ENCODE measurements at places on chromosomes 2 and 18. TPM values are rescaled to one million over a fixed set of nuclear protein-coding genes. Genes with fewer than 3 reads are reported as not detected.

Gene NETO1
- total RNA-seq, result 57.7 TPM

Gene GALNT5
- total RNA-seq, result 0.45 TPM

Gene ABHD3
- 11.7 TPM for total RNA-seq

Gene NBEAL1
- total RNA-seq, result 56.6 TPM

Gene ASPRV1
- total RNA-seq, result 5.6 TPM

Gene TDRD15
- total RNA-seq, result 0.18 TPM

Gene IDH1
- total RNA-seq, result 109 TPM

Gene ARHGEF4
- 35.3 TPM for total RNA-seq

Gene CRYBA2
- total RNA-seq, result not detected

Gene FAM237A
- not detected for total RNA-seq

Gene CNDP2
- 36.5 TPM for total RNA-seq

Gene UNC50
- total RNA-seq, result 29.1 TPM

Gene NMUR1
- 0.73 TPM for total RNA-seq

Gene TMEFF2
- 88.4 TPM for total RNA-seq

Gene UGT1A10
- total RNA-seq, result not detected

Gene LCT
- 0.09 TPM for total RNA-seq

Gene RFTN2
- total RNA-seq, result 50.2 TPM

Gene VAPA
- 145 TPM for total RNA-seq

Gene MDH1B
- 5.0 TPM for total RNA-seq

Gene EFEMP1
- 25.0 TPM for total RNA-seq

Gene REG1B
- total RNA-seq, result not detected

Gene CNDP1
- 0.36 TPM for total RNA-seq

Gene TTC21B
- 73.6 TPM for total RNA-seq

Gene IL1R2
- total RNA-seq, result not detected

Gene SCN3A
- 139 TPM for total RNA-seq

Gene RAB27B
- total RNA-seq, result 17.4 TPM

Gene L3MBTL4
- total RNA-seq, result 2.9 TPM

Gene CAPG
- 6.3 TPM for total RNA-seq

Gene ZNF521
- 130 TPM for total RNA-seq

Gene KIAA2012
- 1.00 TPM for total RNA-seq

Gene PLA2R1
- total RNA-seq, result 11.9 TPM

Gene CIDEA
- total RNA-seq, result not detected

Gene OSR1
- total RNA-seq, result 8.7 TPM

Gene CHRND
- total RNA-seq, result 0.18 TPM

Gene PAIP2B
- total RNA-seq, result 17.3 TPM

Gene NDC80
- 20.3 TPM for total RNA-seq

Gene DSG1
- total RNA-seq, result 0.27 TPM

Gene DOCK10
- 53.0 TPM for total RNA-seq

Gene SOWAHC
- total RNA-seq, result 20.6 TPM

Gene MSGN1
- not detected for total RNA-seq

Gene EMILIN1
- 2.4 TPM for total RNA-seq

Gene SERPINB10
- not detected for total RNA-seq

Gene GKN2
- total RNA-seq, result not detected

Gene UGT1A4
- total RNA-seq, result not detected

Gene BOD1L2
- not detected for total RNA-seq

Gene HOXD9
- total RNA-seq, result not detected

Gene FABP1
- total RNA-seq, result 1.1 TPM

Gene ATP6V1C2
- 1.5 TPM for total RNA-seq

Gene GDF7
- 0.45 TPM for total RNA-seq

Gene SYT4
- total RNA-seq, result 121 TPM

Gene PLEKHH2
- 12.2 TPM for total RNA-seq

Gene TMEM178A
- total RNA-seq, result 26.8 TPM

Gene TTR
- total RNA-seq, result 6.1 TPM

Measured in cerebellum (tissue), 4 donors.